ENCODE measurements at places on chromosomes 1 and 21.

DNA sequence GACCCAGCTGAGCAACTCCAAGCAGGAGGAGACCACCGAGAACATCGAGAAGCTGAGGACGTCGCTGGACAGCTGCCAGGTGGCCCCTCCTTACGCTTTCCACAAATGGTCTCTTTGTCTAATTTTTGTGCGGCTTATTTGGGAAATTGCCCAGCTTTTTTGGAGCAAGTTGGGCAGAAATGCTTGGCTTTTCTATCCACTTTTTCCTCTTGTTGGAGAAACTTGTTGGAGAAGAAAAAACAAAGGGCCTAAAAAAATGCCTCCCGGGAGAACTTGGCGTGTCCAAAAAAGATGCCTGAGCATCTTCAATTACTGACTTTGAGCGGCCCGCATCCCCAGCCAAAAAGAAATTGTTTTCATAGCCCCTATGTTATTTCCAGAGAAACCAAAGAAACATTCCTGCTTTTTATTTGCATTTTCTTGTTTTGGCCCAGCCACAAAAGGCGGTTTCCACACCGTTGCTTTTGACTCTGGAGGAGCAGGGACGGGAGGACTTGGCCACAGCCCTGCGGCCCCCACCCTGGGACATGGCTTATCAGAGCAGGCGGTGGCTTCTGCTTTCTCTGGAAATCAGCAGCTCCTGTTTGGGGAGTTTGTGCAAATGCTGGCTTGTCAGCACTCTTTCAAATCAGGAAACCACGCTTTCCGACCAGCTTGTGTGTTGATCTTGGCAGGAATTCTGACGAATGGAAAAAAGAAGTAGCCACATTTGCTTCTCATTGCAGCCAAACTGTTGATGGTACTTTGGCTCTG is 81.2 kb upstream of the EFHD2 start:
- peak; percentile 87 for DNase-seq

DNA sequence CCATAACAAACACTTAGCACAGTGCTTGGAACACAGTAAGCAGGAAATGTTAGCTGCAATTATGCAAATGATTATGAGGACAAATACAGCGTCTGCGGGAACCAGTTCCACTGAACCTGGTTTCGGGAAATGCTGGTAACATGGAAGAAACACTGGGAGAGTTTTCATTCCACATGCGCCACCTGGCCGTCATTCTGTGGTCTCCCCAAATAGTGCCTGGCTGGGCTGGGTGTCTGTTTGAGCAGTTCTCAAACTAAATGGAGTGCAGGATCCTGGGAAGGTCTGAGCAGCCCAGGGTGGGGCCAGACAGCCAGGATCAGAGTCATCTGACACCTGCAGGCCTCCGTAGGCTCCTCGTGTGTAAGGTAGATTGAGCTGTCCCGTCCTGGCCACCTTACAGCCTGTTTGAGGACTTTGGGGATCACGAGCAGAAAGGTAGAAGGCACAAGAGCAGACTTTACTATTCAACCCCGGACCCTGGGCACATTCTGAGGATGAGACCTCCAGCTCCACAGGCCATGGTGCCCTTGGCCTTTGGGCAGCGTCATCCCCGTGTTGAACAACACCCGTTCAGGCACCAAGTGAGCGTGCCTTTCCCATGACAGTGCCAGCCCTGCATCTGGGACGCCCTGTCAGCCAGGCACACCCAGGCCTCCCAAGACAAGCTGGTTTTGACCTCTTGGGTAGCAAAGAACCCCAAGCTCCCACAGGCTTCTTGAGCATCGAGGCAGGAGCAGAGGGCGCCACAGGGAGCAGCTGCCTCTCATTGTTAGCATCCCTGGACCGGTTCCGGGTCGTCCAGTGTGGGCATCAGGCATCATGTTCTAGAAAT is 101.9 kb downstream of the PRDM2 start:
- DNase-seq: no peak

DNA sequence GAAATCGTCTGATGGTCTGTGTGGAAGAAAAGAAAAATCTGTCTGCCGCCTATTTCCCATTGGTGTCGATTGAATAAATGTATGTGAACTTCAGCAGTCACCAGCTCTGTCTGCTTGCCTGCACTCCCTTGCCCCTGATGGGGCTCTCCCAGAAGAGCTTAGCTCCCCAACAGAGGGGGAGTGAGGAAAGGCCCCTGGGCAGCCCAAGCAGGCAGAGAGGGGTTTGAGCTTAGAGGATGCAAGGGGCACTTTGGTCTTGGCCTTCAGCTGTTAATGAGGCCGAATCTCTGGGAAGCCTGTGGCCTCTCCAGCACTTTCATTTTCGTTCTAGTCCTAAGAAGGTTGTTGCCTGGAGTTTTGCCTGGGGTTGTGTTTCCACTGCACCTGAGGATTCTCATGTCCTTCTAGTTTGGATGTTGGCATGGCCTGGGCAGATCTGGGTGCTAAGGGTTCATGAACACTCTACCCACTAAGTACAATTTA is 2.8 kb downstream of the FOXD2 start:
- no peak for DNase-seq

- DNase-seq: no peak
These were observed 12.1 kb upstream of the DIPK1A start for GRCh38 chr1:92973203-92973897.

GRCh38 chr1:84265867-84266266 is 35.6 kb upstream of the SAMD13 start:
- no peak for DNase-seq

DNA sequence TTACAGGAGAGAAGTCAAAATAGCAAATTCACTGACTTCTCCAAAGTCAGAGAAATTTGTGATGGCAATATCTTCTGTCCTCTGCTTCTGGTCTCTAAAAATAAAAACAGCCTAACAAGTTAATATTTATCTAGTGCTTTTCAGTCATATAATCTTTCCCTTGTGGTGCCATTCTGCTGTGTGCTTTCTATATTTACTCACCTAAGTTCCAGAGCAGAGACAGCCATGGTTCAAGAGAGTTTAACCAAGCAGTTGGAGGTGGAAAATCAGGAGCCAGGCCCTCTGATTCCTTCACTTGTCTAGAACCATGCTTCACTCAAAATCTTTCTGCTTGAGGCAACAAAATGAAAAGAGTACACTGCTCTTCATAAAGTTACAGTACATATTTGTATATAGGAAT is 39.3 kb downstream of the BRINP2 start:
- no peak for DNase-seq

DNA sequence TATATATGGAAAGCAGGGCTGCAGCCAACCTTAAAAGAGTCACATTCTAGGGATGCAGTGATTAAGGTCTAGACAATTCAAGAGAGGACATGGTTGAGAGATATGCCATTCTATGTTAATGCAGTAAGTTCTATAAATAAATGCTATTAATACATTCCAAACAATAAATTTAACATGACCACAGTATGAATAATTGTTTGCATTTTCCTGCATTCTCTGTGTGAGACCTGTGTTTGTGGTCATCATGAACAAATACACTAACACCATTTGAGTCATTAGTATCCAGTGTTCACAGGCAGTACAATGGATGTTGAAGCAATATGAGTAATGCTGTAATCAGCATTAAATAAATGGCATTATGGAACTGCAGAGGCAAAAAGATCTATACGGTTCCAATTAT is 5.5 kb upstream of the ZRANB2 start:
- peak; percentile 41 for DNase-seq

- DNase-seq: peak; percentile 55
These were observed 1.7 kb upstream of the JUN start for GRCh38 chr1:58785442-58786058.

GRCh38 chr1:9758559-9759121 is 65.1 kb downstream of the CLSTN1 start:
- no peak for DNase-seq

GRCh38 chr1:220824031-220824989 is 37.6 kb downstream of the MTARC1 start:
- peak; percentile 32 for DNase-seq

DNA sequence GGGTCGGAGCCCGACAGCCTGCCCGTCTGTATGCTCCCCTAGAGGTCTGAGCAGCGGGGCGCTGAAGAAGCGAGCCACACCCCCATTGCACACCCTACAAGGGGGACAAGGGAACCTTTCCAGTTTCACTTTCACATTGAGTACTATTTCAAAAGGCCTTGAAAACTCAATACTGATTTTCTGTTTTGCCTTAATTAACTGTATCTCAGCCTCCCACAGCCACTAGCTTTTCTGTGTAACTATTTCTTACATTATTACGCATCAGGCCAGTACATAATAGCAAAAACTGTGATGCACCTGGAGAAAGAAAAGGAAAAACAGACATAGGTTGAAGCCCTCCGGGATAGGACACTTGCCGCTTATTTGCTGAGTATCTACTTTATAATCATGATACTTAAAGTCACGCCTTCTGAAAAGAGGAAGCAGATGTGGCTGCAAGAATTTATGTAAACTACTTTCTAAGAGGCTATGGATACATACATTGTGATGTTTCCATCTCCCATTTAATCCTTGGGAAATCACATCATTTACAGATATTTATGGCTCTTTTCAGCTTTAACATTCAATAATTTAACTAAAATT is 1719.5 kb downstream of the MRPL39 start:
- no peak for DNase-seq
